ENCODE measurements at places on chromosomes 6 and 20.

- no peak for DNase-seq
Observed at GRCh38 chr20:8156235-8157079, 24.4 kb downstream of the PLCB1 start.

- DNase-seq, result no peak
Observed at GRCh38 chr6:11364971-11365397, 132.5 kb upstream of the NEDD9 start.

DNA sequence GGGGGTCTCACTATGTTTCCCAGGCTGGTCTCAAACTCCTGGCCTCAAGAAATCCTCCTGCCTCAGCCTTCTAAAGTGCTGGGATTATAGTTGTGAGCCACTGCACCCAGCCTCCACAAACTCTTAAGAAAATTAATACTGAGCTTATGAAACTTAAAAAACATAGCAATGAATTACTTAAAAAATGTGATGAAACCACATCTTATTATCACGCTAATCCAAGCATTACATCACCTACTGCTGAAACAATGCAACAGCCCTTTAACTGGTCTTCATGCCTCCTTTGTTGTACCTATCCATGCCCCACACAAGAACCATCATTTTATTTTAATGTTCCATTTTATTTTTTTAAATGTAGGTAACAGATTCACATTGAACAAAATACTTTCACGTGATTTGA lies 24.9 kb downstream of the SESN1 start:
- DNase-seq, result no peak

- no peak for DNase-seq
Observed at GRCh38 chr6:15256538-15257271, 10.8 kb downstream of the JARID2 start.

- no peak for DNase-seq
Observed at GRCh38 chr6:80467408-80467807, 360.9 kb downstream of the BCKDHB start.
